ENCODE measurements at places on chromosomes 3 and 15. TPM values are rescaled to one million over a fixed set of nuclear protein-coding genes. Genes with fewer than 3 reads are reported as not detected.
A peak's percentile ranks its signal among the peaks of the same experiment; 100 is the strongest.

The CASR gene
- total RNA-seq = 0.03 TPM

DNA sequence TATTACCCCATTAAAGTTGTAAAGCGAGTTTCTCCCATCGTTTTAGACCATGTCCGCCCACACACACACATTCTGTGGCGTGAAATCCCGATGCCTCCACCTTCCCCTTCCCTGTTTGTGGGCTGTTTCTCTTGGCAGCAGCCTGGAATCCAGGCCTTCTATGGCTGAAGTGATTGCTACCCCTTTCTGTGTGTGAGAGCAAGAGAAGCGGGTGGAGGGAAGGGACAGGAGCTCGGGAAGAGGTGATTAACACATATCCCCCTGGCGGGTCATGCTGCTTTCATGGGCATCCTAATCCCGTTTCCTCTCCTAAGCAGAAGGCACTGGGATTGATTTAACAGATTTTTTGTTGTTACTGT, 283.8 kb upstream of the RGMA start:
- no peak for DNase-seq

The TLR9 gene
- 0.08 TPM for total RNA-seq

DNA sequence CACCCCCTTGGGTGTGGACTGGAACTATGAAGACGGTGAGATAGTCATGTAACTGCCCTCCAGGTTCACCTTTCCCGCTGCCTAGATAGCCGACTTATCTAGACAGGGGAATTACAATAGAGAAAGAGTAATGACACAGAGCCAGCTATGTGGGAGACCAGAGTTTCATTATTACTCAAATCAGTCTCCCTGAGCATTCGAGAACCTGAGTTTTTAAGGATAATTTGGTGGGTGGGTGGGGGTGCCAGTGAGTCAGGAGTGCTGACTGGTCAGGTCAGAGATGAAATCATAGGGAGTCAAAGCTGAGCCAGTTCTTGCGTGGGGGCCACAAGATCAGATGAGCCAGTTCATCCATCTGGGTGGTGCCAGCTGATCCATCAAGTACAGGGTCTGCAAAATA, 19.7 kb upstream of the DNAJC19 start:
- no peak for DNase-seq

DNA sequence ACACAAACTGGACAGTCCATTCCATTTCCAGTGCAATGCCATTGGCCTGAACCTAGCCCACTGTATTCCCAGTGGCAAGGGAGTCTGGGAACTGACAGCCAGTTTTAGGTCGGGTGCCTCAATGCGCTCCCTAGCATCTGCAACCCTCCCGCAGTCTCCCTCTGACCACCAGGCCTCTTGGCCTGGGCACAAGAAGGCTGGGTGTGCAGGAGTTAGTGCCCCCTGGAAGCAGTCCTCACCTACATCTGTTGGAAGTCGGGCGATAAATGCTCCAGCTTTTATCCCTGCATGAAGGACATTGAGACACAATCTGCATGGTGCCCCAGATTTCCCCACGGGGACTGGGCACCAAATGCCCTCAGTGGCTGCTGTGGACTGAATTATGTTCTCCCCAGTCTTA, 12.7 kb downstream of the C3orf22 start:
- peak; percentile 15 for DNase-seq

- no peak for DNase-seq
These were observed 31.4 kb upstream of the DUSP7 start for GRCh38 chr3:52087731-52088130.

The EOGT gene
- 13.4 TPM for total RNA-seq

DNA sequence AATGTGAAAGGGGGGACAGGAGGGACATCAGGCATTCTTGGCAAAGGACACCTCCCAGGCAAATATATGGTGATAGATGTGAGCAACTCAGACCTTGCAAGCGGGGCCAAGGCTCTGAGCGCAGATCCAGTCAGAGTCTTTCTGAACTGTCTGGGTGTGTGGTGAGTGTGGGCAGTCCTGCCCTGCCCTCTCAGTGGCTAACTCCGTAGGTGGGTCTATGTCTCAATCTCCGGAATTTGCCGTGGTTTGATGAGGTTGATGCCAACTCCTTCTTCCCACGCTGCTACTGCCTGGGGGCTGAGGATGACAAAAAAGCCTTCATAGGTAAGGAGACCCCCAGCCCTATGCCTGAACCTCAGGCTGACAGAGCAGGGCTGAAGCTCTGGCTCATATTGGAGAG, 7.4 kb downstream of the TTLL3 start:
- no peak for DNase-seq
